Large intestine (tissue), 12 donors: ENCODE measurements at places on chromosomes 2 and 18.

DNA sequence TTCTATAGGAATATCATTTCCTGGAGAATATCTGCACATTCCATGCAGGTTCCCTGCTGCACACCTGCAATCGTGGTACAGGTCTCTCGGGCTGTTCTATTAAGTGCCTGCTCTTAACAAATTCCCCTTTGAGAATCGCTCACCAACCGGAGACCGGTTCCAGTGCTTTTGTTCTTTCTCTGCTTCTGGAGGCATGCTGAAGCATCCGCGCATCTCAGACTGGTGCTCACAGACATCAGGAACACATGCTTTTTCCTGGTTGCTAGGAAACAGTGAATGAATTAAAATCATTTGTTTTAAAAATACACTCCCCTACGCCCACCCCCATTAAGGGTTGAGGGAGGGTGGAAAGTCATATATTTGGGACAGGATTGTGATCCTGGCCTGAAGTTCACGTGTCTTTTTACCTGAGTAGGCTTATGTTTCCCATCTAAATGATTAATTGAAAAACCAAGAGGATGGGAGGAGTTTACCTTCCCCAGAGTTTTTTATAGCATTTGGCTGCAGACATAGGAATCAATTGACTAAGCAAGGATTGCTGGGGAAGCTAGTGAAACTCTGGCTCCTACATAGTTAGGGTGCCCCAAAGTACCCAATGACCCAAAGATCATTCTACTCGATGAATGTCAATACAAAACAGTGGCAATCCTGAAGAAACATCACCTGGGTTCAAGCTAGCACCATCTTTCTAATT, at the start of gene C2orf80:
TSS of gene C2orf80 (minus strand) at position 221 of the 694 bp plus-strand sequence. CDS start 3,044 bp downstream, outside the sequence.
- no peak for DNase-seq

- no peak for DNase-seq
Observed at GRCh38 chr2:134089454-134089853, 164.4 kb upstream of the MGAT5 start.

DNA sequence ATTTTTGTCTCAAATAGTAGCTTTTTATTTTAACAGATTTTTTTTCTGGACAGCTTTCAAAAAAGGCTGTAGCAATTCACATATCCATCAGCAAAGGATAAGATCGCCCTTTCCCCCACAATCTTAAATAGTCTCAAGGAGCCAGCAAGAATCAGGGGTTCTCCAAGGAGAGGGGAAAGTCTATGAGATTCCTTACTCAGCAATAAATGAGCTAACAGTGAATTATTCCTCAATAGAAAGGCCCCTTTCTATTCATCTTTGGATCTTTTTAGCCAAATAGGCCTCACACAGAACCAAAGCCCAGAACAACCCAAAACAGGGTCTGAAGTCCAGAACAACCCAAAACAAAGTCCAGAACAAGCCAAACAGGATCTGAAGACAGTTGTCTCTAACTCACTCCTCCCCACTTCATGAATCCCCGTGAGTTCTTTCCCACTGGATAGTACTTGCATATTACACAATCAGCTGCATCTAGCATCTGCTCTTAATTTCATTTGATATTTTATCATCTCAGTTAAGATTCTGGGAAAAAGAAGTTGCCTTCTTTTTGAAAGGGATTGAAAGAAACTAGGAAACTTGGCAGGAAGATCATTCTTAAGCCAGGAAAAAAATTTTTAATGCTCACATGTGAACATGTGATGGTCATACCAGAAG, 3.4 kb upstream of the DHRS9 start:
- no peak for DNase-seq

- no peak for DNase-seq
Observed at GRCh38 chr18:25998461-25998860, 92.0 kb downstream of the SS18 start.

- DNase-seq: no peak
Observed at GRCh38 chr18:39105104-39105503, 1539.5 kb upstream of the CELF4 start.

DNA sequence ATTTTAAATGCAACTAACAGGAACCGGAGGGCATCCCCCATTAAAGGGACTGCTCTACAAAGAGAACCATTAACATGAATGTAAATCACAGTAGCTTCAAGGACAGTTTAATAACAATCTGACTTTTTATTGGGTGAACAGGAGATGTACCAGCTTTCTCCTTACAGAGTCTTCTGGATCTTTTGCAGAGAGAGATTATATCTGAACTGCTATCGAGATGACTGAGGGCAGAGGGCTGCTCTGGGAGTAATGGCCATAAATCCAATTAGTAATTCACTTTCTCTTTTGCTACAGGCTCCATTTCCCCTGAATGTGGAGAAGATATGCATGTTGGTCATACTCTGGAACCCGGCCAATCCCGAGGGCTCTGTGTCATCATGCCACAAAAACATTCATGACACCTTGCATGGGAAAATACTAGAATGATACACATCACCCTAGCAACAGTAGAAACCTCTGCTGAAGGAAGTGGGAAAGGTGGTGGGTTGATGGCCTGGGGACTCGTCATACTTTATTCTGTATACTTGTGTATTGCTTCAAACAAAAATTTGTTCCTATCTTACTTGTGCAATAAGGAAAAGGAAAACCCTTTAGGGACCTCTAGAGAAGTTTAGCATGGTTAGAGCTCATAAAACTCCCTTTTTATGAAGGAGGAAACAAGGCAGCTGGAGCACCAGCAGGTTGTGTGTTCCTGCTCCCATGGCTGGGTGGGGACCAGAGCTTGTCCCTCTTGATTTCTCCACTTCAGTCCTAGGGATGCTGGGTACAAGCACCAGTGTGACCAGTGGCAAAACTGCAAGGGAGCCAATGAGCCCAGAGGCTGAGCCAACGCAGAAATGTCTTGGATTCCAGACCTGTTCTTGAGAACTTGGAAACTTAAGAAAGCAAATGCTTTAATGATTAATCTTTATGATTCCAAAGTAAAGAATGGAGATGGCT, 26.0 kb downstream of the CTAGE1 start:
- peak; percentile 76 for DNase-seq

DNA sequence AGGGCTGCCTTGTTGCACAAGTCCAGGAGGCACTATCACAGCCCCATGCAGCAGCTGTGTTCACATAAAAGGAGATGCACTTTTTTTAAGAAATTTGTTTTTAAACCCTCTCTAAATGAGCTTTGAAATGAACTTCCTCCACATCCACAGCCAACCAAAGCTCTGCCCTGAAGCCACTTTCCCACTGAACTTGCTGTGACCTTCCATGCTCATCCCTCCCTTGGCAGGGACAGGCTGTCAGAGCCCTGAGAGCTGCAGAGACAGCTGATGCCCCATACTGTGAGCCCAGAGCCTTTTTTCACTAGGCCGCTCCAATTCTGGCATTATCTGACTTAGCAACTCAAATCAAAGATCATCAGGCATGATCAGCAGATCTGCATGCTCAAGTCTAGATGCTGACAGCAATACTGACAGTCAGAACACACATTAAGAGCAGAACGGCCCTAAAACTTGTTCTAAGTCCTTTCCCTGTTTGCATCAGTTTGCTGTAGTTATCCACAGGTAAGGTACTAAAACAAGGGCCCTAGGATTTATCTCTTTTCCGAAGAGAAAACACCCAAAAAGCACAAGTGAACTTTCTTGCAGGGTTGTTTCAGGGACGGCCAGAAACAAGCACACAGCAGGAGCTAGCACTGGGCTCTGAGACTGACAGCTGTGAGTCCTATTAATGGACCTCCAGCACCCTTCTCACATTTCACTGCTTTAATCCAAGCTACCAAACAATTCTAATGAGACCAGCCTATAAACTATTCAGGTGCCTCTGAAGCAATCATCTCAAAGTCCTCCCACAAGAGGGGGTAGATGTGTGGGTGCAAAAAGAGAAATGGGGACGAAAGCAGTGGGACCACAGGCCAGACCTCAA, 34.9 kb downstream of the RNU4ATAC start:
- no peak for DNase-seq

DNA sequence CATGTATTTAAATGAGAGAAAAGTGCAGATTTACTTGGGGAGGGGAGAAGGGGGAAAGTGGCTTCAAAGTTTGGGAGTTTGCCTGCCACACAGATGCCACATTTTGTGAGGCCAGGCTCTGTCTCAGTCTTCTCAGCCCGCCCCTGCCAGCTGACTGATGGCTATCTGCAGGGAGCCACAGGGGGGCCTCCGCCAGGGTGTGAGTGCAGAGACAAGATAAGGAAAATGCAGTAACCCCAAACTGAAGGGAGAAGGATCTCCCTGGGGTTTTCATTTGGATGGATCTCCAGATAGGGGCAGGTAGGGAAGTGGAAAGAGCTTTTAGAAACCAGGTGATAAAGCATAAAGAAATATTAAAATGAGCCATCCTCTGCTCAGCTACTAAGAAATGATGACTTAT, 128.8 kb downstream of the ZNF521 start:
- no peak for DNase-seq

GRCh38 chr2:46539327-46540276, 60.2 kb downstream of the TMEM247 start:
- DNase-seq: no peak

GRCh38 chr18:55779691-55780585, 191.9 kb upstream of the TCF4 start:
- peak; percentile 20 for DNase-seq

- no peak for DNase-seq
Observed at GRCh38 chr2:74759986-74760385, 73.9 kb upstream of the HK2 start.

GRCh38 chr2:96819128-96819875, 3.2 kb downstream of the CNNM3 start:
- DNase-seq: peak; percentile 92

DNA sequence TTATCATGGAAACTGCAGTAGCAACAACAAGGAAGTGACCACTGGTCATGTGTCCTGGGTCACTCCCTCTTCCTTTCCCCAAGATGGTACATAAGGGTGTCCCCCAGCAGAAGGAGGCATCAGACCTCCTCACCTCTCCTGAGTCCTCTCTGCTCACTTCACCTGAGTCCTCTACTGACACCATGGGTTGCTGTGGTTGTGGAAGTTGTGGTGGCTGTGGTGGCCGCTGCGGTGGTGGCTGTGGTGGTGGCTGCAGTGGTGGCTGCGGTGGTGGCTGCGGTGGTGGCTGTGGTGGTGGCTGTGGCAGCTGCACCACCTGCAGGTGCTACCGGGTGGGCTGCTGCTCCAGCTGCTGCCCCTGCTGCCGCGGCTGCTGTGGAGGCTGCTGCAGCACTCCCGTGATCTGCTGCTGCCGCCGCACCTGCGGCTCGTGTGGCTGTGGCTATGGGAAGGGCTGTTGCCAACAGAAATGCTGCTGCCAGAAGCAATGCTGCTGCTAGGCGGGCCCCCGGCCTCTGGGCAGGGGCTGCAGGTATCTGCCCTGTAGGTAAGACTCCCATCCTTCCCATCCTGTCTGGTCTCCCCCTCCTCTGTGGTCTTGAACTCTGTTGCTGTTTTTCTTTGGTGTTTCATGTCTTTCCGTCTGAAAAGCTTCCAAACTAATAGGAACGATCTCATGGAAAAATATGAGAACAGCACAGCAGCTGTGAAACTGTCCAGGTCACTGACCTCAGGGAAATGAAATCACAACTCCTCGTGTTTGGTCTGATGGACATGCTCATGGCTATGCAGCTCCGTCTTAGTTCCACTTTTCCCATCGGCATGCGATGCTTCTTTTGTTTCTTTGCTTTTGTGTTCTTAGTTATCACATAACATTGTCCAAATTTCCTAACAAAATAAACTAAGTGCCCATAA, at the start of gene SCYGR4:
TSS of gene SCYGR4 (plus strand) at position 183 of the 915 bp plus-strand sequence. CDS start at position 183, 0 bp downstream.
- DNase-seq: no peak

GRCh38 chr2:219119422-219120043, 41.1 kb downstream of the NHEJ1 start:
- peak; percentile 63 for DNase-seq

DNA sequence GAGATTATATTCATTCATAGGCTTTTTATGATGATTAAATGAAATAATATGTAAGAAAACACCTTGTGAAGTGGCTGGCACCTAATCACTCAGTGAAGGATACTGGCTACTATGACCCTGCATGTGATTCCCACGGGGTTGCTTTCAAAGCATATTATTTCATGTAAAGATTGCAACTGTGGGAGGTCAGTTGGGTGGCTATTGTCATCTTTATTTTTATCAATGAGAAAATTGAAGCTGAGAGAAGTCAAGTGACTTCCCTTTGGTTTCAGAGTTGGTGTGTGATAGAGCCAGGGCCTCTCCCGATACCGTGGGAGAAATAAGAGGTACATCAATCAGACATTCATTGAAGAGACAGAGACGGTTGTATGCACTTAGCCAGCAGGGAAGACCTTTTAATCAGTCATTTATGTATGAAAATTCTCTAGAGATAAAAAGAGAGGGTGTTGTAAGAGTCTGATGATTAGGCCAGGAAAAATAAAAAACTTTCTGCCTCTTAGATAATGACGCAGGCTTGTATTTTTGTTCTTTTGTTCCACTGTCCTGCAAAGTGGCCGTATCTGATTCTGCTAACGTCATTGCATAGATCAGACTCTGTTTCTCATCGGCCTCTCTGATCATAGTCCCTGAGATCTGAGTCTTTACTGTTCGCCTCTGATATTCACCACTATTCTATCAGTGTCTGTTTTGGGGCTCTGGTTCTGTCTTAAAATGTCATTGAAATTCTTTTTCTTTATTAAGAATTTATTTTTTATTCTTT, 50.5 kb downstream of the QPCT start:
- no peak for DNase-seq

GRCh38 chr18:76610933-76611749, 116.1 kb upstream of the ZNF516 start:
- peak; percentile 24 for DNase-seq

DNA sequence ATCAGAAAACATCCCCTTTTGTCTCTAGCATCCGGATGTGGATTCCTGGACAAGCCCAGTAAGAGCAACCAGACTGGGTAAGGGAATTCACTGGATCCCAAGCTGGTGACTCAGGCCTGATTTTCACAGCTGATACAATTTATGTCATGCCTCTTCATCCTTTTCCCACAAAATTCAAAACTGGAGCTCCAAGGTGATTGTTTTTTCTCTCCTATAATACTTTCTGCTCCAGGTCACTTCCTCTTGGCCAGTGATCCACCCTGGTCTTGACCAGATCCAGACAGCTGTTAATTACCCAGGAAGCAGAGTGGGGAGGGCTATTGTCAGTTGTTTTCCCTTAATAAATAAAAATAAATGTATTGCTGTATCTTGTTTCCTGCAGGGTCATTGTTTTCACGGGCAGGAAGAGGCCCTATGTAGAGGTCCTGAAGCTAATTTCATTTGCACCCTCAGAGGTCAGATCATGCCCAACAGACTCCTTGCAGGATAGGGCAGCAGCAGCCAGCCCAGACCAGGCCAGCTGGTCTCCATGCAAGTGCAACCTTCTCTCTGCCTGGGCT, 57.6 kb downstream of the EVA1A start:
- no peak for DNase-seq

- no peak for DNase-seq
Observed at GRCh38 chr18:36298126-36298741, 721 bp downstream of the FHOD3 start.

GRCh38 chr18:23138471-23138870, 3.2 kb downstream of the CABLES1 start:
- no peak for DNase-seq

GRCh38 chr2:58261209-58261608, 20.1 kb upstream of the FANCL start:
- no peak for DNase-seq
